ENCODE measurements at places on chromosomes 6 and 20. TPM values are rescaled to one million over a fixed set of nuclear protein-coding genes. Genes with fewer than 3 reads are reported as not detected.

Gene NECAB3
- 81.7 TPM for total RNA-seq

Gene CPXM1
- total RNA-seq = 2.9 TPM

Gene RHAG
- 2.0 TPM for total RNA-seq

Gene LINC00237
- not detected for total RNA-seq

Gene COL21A1
- 89.7 TPM for total RNA-seq

Gene RNASET2
- 24.2 TPM for total RNA-seq

Gene BANF2
- total RNA-seq = not detected

Gene GRIK2
- 12.1 TPM for total RNA-seq

Gene IL20RA
- total RNA-seq = 0.12 TPM

Gene TINAG
- not detected for total RNA-seq

Gene RIMS4
- 1.5 TPM for total RNA-seq

Gene C20orf144
- not detected for total RNA-seq

All from right atrium auricular region (tissue), 2 donors.